RWPE1 (cell line): ENCODE measurements at places on chromosomes 7 and 10.

- no peak for DNase-seq
Observed at GRCh38 chr7:47890606-47891005, 57.7 kb downstream of the PKD1L1 start.

- DNase-seq: no peak
Observed at GRCh38 chr7:49245062-49245461, 320.7 kb downstream of the CDC14C start.

GRCh38 chr7:155594163-155594732, 47.9 kb upstream of the CNPY1 start:
- no peak for DNase-seq

- no peak for DNase-seq
Observed at GRCh38 chr7:34991938-34992840, 45.1 kb downstream of the DPY19L1 start.

DNA sequence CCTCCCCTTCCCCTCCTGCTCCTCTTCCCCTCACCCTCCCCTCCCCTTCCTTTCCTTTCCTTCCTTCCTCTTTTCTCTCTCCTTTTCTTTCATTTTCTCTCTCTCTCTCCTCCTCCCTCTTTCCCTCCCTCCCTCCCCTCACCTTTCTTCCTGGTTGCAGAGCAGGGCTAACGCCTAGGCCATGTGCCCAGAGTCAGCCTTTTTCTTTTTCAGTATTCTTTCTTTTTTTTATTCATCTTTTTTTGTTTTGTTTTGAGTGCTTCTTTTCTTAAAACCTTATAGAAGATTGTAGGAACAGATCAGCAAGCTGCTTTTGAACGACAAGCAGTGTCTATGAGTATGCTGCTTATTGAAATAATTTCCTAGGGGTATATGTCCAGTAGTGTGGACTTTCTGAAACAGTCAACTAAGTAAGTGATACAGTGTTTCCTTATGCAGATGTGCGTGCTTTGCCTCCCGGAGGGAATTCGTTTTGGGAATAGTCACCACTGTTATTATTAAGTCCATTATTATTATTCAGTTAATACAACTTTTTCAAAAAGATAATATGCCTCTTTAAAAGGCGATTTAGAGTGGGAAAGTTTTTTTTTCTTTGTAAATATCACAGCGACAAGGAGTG, 219.2 kb downstream of the CAMK1D start:
- no peak for DNase-seq

DNA sequence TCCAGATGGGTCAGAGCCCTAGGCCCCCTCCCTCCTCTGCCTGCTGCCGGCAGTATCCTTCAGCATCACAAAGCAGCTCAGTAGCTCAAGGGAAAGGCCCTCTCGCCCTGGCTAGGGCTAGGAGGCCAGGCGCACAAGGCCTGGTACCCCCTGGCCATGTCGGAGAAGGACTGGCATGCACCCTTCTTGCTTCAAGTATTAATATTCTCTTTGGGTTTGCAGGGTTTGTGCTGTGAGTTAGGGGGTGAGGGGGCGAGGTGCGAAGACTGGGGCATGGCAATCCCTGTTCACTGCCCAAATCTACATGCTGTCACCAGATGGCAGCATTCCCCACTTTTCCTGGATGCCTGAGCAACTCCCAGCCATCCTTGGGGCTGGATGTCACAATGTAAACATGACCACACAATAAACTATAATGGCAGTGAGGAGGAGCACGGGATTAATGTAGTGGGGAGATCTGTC, 105.2 kb downstream of the NEURL1 start:
- DNase-seq: peak; percentile 80

DNA sequence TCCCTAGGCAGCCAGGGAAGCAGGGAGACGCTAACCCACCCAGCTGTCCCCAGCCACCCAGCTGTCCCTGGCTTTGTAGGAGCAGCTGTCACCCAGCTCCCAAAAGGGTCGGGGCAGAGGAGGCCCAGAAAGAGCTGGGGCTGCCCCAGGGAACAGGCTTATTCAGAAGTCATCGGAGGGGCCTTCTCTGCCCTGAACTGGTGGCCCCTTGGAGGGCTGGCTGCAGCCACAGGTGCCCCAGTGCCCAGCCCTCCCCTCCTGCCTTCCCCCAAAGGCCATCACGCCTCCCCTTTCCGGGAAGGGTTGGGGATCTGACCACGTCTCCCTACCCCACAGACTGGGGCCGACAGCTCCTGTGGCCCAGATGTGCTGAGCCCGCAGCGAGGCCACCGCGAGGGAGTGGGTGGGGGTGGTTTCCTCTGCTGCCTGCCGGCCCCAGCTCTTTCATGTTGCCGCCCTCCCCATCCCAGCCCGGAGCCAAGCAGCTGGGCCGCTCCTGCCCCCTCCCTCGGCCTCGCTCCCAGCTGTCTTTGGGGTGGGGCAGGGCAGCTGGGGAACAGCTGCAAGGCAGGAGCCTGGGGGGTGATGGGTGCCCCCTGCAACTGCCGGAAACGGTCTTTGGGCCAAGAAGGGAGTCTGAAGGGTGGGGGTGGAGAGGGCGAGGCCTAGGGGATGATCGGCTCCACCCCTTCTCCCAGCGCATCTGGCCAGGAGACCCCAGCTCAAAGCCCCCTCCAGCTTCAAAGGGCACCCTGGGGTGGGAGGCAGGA, 16.8 kb downstream of the TRIM8 start:
- no peak for DNase-seq

- DNase-seq: no peak
Observed at GRCh38 chr10:74728225-74728624, 98.2 kb upstream of the KAT6B start.

GRCh38 chr7:110442381-110442837, 648.5 kb upstream of the LRRN3 start:
- peak; percentile 44 for DNase-seq

- peak; percentile 13 for DNase-seq
Observed at GRCh38 chr10:25682203-25682851, 251.7 kb upstream of the MYO3A start.

DNA sequence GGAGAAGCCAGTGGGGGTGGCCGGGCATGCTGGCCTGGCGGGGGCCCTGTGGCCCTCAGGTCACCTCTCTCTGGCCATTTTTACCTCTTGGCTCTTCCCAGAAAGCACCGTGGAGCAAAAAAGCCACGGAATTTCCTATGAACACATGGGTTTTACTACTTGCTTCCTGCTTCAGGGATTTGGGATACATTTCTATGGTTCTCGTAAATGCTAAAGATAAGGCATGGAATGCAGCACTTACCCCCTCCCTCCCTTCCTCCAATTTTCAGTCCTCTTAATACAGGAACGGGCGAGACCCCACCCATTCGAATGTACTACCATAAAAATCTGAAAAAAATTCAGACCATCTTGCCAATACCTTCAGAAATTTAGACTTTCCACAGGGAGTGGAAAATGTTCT, 279.7 kb downstream of the ARHGAP12 start:
- no peak for DNase-seq

DNA sequence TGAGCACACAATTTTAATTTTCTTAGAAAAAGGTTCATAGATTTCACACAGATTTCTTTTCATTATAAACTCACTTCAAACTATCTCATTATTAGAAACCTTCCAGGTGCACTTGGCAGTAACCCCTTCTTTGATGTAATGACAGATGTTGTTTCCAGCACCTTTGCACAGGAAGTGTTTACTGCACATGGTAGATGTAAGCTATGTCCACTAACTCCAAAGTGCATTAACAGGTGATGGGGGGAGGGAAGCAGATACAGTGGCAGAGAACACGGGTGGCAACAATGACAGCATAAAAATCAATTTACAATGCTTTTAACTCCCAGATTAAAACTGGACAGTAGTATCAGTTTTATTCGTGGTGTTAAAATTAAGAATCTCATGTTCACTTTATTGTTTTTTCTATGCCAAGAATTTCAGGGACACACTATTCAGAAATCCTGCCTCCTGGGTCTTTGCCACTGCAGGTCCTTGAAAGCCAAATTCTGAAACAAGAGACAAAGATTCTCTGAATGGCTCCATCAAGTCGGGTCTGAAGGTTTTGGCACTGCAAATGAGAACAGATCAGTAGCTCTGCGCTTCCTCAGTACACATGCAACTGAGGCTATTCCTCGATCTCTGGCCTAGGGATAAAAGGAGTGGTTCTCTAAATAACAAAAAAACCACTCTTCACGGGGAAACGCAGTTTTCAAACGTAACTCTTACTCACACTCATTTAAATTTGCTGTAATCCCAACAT, 187.7 kb downstream of the JAZF1 start:
- DNase-seq: no peak

DNA sequence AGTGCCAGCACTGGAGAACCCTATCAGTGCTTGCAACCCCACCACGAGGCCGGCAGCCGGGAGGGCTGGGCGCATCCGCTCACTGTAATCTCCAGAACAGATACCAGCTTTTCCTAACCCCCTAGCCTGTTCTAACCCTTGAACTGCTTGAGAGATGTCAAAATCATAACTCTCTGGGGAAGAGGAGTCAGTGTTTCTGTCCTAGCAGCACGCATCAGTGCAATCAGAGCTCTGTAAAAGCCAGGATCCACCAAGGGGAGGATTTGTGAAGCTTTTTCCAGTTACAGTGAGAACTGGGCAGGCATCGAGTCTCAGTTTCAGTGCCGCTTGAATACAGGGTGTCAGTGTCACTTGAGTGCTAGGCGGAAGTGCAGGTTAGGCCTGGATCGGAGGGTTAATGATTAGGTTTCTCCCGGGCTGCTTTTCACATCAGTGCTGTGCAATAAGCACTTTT, 104.5 kb upstream of the INSYN2A start:
- DNase-seq: no peak

DNA sequence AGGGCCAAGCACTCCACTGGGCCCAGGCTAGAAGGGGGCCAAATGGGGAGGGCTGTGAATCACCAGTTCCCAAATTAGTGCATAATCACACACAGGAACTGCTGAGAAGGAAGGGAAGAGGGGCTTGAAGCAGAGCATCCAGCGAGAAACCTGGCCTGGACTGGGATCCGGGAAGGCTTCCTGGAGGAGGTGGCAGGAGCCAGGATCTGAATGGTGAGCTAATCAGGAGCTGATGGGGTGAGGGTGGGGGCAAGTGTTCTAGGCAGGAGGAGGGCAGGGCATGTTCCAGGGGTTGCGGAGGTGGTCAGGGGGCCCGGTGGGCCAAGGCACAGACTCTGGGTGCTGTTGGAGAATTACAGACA, 12.6 kb downstream of the PWWP2B start:
- DNase-seq: no peak

DNA sequence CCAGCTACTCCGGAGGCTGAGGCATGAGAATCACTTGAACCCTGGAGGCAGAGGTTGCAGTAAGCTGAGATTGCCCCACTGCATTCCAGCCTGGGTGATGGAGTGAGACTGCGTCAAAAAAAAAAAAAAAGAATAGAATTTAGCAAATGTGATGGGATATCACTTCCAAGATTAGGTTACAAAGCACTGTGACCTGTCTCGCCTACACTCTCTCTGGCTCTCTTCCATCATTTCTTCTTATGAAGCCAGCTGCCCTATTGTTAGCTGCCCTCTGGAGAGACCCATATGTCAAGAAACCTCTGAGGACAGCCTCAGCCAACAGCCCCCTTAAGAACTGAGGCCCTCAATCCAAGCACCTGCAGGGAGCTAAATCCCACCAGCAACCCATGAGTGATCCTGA, 28.2 kb downstream of the ARHGAP21 start:
- no peak for DNase-seq

- DNase-seq: no peak
Observed at GRCh38 chr7:153518201-153518984, 533.8 kb upstream of the DPP6 start.

GRCh38 chr10:126066456-126066855, 170.1 kb downstream of the FANK1 start:
- peak; percentile 31 for DNase-seq

DNA sequence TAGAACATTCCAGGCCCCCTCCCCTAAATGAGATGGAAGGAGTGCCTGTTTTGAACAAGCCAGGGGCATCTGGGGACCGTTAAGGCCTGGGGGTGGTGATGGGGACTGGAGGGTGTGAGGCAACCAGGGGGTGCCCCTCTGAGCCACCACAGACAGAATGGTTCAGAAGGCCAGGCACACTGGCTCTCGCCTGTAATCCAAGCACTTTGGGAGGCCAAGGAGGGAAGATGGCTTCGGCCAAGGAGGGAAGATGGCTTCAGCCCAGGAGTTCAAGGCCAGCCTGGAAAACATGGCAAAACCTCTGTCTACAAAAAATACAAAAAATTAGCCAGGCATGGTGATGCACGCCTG, 173.2 kb upstream of the TNRC18 start:
- no peak for DNase-seq

- peak; percentile 97 for DNase-seq
Observed at GRCh38 chr7:116271963-116272886, 61.9 kb downstream of the TES start.

DNA sequence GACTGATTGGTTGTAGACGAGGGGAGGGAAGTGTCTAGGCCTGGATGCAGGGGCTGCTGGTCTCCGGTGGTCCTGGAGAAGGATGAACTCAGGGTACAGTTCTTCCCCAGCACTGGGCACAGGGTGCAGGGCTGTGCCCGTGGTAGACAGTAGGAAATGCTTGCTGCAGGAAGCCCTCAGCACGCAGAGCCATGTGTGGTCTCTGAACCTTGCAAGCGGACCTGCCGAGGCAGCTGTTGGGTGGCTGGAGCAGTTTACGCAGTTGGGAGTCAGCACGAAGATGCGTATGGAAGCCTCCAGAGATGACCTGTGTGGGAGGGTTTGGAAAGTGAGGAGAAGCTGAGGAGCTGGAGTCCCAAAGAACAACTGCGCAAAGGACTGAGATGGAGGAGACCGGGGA, 39.0 kb downstream of the DOCK1 start:
- no peak for DNase-seq

DNA sequence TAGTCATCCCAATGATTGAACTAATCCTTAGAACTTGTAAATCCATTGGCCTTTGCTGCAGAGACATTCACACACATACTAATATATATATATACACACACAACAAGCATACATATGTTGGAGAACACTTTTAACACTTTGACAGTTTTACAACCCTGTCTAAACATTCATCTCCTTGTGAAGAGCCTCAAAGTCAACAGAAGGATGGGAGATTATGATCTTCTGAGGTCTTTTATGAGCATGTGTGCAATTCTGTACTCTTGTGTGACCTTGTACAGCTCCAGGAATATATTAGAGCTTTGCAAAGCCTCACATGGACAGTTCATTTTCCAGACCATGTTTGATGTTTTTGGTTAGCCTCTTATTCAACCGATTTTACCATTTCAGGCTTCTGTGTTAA, 589.0 kb downstream of the NXPH1 start:
- no peak for DNase-seq

DNA sequence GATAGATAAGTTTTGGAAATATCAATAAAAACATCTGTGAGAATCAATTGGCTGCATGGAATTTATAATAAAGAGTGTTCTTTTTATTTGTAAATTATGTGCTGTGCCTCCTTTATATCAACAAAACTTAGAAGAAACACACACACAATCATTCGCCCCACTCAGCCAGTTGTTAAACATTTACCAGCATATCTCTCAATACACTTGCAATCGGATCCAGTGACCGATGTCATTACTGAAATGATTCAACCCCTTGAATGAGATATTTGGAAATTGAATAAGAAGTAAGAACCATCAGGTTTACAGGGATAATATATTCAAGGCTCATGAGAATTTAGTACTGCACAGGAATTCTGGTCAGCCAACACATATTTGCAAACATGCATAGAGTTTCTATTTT, 35.6 kb downstream of the TAF3 start:
- DNase-seq: no peak
